ENCODE measurements at places on chromosomes 2 and 18.

- 0 out of 2 replicates have a peak, but pooled peaks cover 2% of the 10 kb centered on the region for H3K27me3 ChIP-seq
- no peaks in the 10 kb centered on the region for H3K36me3 ChIP-seq
- H3K4me1 ChIP-seq, result peaks cover 3% of the 10 kb centered on the region
These were observed 2.8 kb downstream of the ZCCHC2 start for GRCh38 chr18:62525608-62526007.

DNA sequence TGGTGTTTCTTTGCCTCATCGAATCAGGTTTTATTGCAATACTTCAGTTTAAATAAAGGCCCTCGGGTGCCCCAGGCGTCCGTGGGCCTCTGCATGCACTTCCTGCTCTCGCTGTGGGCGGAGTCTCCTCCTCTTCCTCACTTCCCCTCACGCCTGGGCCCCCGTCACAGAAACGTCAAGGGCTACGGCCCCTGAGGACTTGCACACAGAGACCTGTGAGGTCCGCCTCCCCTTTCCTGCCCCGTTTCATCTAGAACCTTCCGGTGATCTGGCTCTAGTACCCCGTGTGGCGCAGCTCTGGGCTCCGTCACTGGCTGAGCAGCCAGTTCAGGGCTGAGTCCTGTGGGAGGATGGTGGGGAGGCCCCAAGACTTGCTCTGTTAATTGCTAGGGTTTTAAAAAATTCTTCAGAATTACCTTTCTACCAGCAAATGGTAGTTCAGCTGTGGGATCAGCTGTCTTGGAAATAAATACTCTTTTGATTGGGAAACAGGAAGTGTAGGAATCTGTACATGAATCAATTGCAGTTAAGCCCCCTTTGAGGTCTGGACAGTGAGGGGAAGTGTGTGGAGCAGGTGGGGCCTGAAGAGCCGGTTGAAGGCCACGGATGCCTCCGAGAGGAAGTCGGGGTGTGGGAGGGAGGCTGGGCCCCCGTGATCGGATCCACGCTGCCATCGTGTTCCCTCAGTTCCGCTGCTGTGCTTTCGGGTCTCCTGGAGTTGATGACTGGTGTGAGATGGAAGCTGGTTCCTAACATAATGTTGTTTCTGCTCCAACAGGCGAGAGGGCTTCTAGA is 10.2 kb downstream of the NFATC1 start:
- peaks cover 4% of the 10 kb centered on the region for H3K36me3 ChIP-seq
- no peak overlapping the region for H3K27ac ChIP-seq
- DNase-seq, result no peak
- H3K4me1 ChIP-seq, result no peaks in the 10 kb centered on the region

DNA sequence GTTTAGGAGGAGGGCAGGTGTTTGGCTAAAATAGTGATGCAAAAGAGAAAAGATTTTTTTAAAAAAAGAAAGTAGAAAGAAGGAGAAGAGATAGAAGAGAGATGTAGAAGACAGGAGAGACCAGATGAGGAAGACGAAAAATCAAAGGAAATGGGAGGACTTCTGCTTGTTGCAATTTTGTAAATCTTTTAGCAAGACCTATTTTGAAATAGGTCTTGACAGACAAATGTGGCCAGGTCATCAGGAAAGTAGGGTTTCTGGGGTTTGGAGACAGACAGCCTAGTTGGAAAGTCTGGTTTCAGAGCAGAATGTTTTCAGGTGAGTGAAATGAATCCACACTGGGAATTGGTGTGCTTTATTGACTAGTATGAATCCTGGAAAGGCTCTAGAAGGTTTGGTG is 104.5 kb upstream of the CAVIN2 start:
- H3K36me3 ChIP-seq, result no peaks in the 10 kb centered on the region
- no peak overlapping the region for H3K27ac ChIP-seq
- no peak for DNase-seq
- H3K4me3 ChIP-seq, result no peak overlapping the region
- H3K4me1 ChIP-seq, result 0 out of 2 replicates have a peak, but pooled peaks cover 1% of the 10 kb centered on the region
- H3K27me3 ChIP-seq, result no peaks in the 10 kb centered on the region

DNA sequence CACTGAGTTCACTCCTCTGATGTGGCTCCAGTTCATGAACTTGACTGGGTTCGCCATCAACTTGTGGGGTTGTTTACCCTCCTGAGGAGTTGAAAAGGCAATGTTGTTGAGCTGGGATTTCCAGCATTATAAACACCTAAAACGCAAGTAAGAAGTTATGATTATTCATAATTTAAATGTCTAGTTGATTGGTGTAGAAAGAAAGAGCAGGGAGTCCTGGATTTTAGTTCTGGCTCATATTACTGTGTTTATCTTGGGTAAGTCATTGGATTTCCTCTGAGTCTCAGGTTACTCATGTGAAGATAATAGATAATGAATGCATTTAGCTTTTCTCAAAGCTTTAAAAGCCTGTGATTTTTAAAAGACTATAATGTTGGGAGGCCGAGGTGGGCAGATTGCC is 438.0 kb upstream of the CDH20 start:
- no peaks in the 10 kb centered on the region for H3K4me1 ChIP-seq
- no peak for DNase-seq
- no peaks in the 10 kb centered on the region for H3K27me3 ChIP-seq
- H3K27ac ChIP-seq, result no peak overlapping the region
- no peak overlapping the region for H3K4me3 ChIP-seq

DNA sequence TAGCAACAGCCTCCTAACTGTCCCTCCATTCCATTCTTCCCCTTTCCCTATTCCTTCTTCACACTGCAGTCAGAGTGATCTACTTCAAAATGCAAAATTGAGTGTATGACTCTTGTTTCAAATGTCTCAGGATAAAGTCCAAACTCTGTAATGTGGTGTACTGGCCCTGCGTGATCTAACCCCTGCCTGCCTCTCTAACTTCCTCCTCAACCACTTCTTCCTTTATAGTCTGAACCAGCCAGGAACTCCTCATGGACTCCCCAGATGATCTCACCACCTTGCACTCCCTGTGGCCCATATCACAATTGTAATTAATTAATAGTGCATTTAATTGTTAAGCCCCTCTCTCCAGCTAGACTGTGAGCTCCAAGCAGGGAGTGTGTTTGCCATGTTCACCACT is 3.1 kb upstream of the B3GNT2 start:
- DNase-seq, result no peak
- H3K4me1 ChIP-seq, result no peaks in the 10 kb centered on the region
- H3K27me3 ChIP-seq, result peaks cover 10% of the 10 kb centered on the region
- H3K27ac ChIP-seq, result no peak overlapping the region

DNA sequence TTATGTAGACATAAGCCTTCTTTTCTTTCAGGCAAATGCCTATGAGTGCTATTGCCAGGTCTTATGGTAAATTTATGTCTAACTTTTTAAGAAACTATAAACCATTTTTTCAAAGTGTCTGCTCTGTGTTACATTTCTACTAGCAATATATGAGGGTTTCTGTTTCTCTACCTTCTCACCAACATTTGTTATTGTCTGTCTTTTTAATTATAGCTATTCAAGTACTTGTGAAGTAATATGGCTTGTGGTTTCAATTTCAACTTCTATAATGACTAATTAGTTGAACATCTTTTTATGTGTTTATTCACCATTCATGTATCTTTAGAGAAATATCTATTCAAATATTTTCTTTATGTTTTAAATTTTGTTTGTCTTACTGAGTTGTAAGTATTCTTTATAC is 213.1 kb upstream of the MC4R start:
- no peaks in the 10 kb centered on the region for H3K36me3 ChIP-seq
- no peak for DNase-seq
- H3K4me3 ChIP-seq, result no peak overlapping the region
- no peaks in the 10 kb centered on the region for H3K27me3 ChIP-seq

- no peak overlapping the region for H3K27ac ChIP-seq
- no peaks in the 10 kb centered on the region for H3K36me3 ChIP-seq
- DNase-seq, result peak; percentile 7
- H3K4me3 ChIP-seq, result no peak overlapping the region
These were observed 14.5 kb downstream of the SLC19A3 start for GRCh38 chr2:227703280-227703732.

DNA sequence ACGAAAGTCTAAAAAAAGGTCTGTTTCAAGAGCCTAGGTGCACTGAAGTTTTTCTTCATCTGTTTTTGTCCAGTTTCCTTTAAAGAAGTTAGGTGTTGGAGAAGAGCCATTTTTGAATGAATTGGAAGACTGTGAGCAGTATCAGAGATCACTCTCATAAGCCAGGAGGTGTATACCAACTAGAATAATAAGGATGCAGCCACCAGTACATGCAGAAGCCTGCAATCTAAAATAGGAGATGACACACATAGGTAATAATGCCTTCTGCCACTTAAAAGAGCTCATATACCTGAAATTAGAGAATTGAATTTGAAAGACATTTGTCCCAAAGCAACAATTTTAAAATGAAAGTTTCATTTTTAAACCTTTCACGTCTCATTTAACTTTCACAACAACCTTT is 81.7 kb downstream of the RBMS1 start:
- H3K4me1 ChIP-seq, result peaks cover 20% of the 10 kb centered on the region
- no peak overlapping the region for H3K4me3 ChIP-seq
- H3K27ac ChIP-seq, result no peak overlapping the region
- no peaks in the 10 kb centered on the region for H3K36me3 ChIP-seq
- no peaks in the 10 kb centered on the region for H3K27me3 ChIP-seq

- no peak for DNase-seq
- no peak overlapping the region for H3K4me3 ChIP-seq
- no peaks in the 10 kb centered on the region for H3K4me1 ChIP-seq
- no peak overlapping the region for H3K27ac ChIP-seq
- peaks cover 43% of the 10 kb centered on the region for H3K36me3 ChIP-seq
These were observed 12.9 kb downstream of the DUSP11 start for GRCh38 chr2:73766994-73767393.

GRCh38 chr2:231347081-231347480 is 48.4 kb upstream of the B3GNT7 start:
- H3K4me1 ChIP-seq, result peaks cover 13% of the 10 kb centered on the region
- no peak overlapping the region for H3K27ac ChIP-seq
- no peaks in the 10 kb centered on the region for H3K27me3 ChIP-seq
- DNase-seq, result no peak

DNA sequence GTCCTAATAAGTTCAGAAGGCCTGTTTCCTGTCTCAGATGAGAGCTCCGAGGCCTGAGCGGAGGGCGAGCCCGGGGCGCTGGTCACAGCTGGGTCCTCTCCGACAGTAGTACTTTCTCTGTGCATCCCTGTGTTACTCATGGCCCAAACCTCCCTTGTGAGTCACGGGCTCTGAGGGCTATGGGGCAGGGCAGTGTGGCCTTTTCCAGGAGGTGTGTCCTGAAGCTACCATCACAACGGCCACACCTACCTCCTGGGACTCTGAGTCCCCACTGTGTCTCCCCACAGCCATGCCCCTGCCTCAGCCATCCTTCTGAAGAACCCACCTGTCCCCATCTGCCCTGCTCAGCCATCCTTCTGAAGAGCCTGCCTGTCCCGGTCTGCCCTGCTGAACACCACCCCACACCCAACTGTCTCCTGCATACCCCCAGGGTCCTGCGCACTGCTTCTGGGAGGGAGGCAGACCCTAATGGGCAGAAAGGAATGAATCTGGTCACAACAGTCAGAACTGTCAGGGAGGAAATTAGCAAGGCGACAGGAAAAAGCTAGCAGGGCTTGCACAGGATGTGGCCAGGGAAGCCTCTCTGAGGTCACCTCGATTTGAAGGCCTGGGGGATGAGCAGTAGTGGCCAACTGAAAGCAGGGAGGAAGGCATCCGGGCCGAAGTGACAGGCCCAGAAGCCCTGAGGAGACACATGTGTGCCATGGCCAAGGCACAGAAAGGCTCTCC is 145.4 kb upstream of the RIOK3 start:
- peak; percentile 58 for DNase-seq
- H3K27me3 ChIP-seq, result no peaks in the 10 kb centered on the region
- H3K27ac ChIP-seq, result no peak overlapping the region

GRCh38 chr2:86764661-86765309 is 25.9 kb downstream of the CD8A start:
- H3K4me3 ChIP-seq, result no peak overlapping the region
- no peaks in the 10 kb centered on the region for H3K4me1 ChIP-seq
- no peaks in the 10 kb centered on the region for H3K27me3 ChIP-seq
- DNase-seq, result peak; percentile 49
- H3K36me3 ChIP-seq, result peaks cover 12% of the 10 kb centered on the region

DNA sequence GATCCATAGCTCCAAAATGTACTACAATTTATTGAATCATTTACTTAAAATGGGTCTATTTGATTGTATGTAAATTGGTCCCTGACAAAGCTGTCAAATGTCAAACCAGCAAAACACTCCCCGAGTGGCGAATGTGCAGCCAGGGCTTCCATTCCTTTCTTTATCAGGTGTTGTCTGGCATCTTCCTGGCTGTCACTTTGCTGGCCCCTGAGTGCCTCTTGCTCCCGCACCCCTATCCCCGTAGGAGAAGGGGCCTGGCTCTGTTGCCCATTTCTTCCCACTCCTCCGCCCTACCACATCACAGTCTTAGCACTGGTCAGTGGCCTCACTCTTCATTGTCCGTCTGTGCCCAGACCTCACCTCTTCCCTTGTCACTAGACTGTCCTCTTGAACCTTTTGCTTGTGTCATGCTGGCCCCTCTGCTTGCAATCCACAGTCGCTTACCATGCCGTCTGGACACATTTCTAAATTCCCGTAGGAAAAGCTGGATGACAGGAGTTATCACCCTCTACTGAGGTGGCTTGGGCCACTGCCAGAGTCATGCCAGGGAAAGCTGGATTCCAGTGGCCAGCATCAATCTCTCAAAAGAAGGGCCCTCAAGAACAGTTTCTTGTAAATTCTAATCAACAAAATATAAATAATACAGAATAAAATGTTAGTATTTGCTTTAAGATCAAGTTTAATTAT is 15.4 kb downstream of the UBE2F start:
- H3K4me3 ChIP-seq, result no peak overlapping the region
- H3K36me3 ChIP-seq, result peaks cover 12% of the 10 kb centered on the region
- DNase-seq, result no peak
- H3K27ac ChIP-seq, result no peak overlapping the region
- peaks cover 5% of the 10 kb centered on the region for H3K4me1 ChIP-seq

DNA sequence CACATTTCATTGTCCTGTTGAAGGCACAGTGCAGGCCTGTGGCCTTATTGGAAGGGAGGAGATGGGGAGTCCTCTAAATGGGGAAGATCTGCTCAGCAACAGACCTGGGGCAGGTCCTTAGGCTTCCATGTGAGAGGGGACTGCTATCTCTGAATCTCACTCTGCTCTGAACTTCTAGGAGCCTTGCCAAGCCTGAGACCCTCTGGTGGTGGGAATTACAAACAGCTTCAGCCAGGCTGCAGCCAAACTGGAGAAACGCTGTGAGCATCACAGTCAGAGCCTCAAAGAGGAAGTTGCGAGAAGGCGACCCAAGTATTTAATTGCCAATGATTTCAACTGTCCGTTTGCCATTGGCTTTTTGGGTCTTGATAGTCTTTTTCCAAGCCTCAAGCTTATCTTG is 66.8 kb upstream of the MC2R start:
- no peaks in the 10 kb centered on the region for H3K4me1 ChIP-seq
- H3K27ac ChIP-seq, result no peak overlapping the region
- H3K27me3 ChIP-seq, result no peaks in the 10 kb centered on the region
- H3K4me3 ChIP-seq, result no peak overlapping the region
- no peak for DNase-seq

All from IMR-90 (cell line).